H7 (cell line): ENCODE measurements at places on chromosomes 16 and 17. TPM values are rescaled to one million over a fixed set of nuclear protein-coding genes. Genes with fewer than 3 reads are reported as not detected.

Gene KRTAP1-5
- total RNA-seq, result not detected in 2 replicates

Gene RAD51D
- total RNA-seq, result 8.0 and 8.6 TPM in 2 replicates

Gene LRRC37B
- total RNA-seq, result 10.8 and 22.8 TPM in 2 replicates

DNA sequence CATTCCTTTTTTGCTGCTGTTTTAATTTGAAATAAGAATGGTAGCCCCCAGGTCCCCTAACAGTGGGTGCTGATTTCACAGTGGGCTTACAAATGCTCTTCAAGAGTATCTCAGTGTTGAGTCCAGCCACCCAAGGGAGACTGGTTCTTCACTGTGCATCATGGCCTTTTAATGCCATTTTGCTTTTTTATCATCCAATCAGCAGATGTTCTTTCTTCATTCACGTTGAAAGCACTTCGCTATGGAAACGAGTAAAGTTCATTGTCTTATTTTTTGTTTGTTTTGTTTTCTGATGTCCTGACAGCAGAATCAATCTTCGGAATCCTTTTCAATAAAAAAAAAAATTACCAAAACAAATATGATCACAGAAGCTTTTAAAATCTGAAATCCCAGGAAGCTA is 429.0 kb downstream of the MAF start:
- no peak for DNase-seq

GRCh38 chr16:50509521-50510341 is 38.5 kb upstream of the NKD1 start:
- DNase-seq, result peak; percentile 80

DNA sequence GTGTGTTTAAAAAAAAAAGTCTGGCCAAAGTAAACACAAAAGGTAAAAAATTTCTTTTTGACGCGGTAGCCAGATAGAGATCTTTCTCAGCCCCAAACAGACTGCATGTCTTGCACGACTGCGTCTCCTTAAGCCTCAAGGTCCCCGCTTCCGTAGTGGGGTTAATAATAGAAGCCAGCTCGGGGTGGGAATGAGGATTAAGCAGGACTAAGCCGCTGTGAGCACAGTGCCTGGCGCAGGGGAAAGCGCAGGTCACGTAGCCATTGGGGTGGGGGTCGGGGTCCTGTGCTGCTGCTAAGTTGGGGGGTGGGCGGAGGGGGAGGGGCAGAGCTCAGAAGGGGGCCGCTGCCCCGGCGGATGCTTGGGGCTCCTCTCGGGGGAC is 521 bp downstream of the GGA2 start:
- no peak for DNase-seq
